Esophagus muscularis mucosa (tissue), 4 donors: ENCODE measurements at places on chromosomes 1 and 21. TPM values are rescaled to one million over a fixed set of nuclear protein-coding genes. Genes with fewer than 3 reads are reported as not detected.

Gene KCNC4
- 6.1 TPM for total RNA-seq

Gene EPHB2
- total RNA-seq, result 1.8 TPM

Gene OLFM3
- 0.42 TPM for total RNA-seq

Gene DFFB
- total RNA-seq, result 13.4 TPM

Gene RHEX
- 8.4 TPM for total RNA-seq

Gene LAMB3
- total RNA-seq, result 0.63 TPM

Gene ITLN2
- total RNA-seq, result not detected

Gene ZNF695
- total RNA-seq, result not detected

Gene RHBG
- total RNA-seq, result not detected

Gene JMJD4
- 18.4 TPM for total RNA-seq

Gene S100A7A
- not detected for total RNA-seq

Gene HPDL
- total RNA-seq, result 0.19 TPM

Gene TSEN15
- total RNA-seq, result 35.2 TPM

- peaks cover 20% of the 10 kb centered on the region for H3K4me1 ChIP-seq
- H3K27ac ChIP-seq, result no peak overlapping the region
- DNase-seq, result no peak
- H3K36me3 ChIP-seq, result no peaks in the 10 kb centered on the region
- no peak overlapping the region for H3K4me3 ChIP-seq
Observed at GRCh38 chr1:19591482-19592091, 52.5 kb upstream of the NBL1 start.

GRCh38 chr21:42579456-42580075 is 65.9 kb downstream of the SLC37A1 start:
- no peaks in the 10 kb centered on the region for H3K4me1 ChIP-seq
- H3K27ac ChIP-seq, result no peak overlapping the region
- no peak overlapping the region for H3K4me3 ChIP-seq
- DNase-seq, result no peak
- H3K36me3 ChIP-seq, result peaks cover 9% of the 10 kb centered on the region

DNA sequence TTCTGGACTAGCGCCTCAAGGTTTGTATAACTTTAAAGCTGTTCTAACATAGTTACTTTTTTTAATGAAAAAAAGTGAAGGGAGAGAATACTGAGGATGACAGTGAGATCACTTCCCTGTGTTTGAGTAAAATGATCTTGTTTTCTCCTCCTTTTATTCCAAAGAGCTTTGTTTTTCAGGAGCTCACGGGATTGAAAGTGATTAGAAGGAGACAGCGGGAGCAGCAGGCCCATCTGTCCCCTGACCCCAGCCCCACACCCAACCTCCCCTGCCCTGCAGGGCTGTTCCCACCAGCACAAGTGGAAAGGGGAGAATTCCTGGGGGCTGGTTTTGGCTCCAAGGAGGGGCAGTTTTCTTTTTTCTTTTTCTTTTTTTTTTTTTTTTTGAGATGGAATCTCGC is 2.1 kb upstream of the DNMT3L start:
- DNase-seq, result no peak
- H3K4me1 ChIP-seq, result no peaks in the 10 kb centered on the region
- H3K4me3 ChIP-seq, result no peak overlapping the region
- H3K27me3 ChIP-seq, result no peaks in the 10 kb centered on the region
- no peak overlapping the region for H3K27ac ChIP-seq

- no peaks in the 10 kb centered on the region for H3K27me3 ChIP-seq
- H3K36me3 ChIP-seq, result no peaks in the 10 kb centered on the region
- H3K4me3 ChIP-seq, result no peak overlapping the region
- no peaks in the 10 kb centered on the region for H3K4me1 ChIP-seq
Observed at GRCh38 chr1:75392278-75392677, 218.6 kb downstream of the SLC44A5 start.

DNA sequence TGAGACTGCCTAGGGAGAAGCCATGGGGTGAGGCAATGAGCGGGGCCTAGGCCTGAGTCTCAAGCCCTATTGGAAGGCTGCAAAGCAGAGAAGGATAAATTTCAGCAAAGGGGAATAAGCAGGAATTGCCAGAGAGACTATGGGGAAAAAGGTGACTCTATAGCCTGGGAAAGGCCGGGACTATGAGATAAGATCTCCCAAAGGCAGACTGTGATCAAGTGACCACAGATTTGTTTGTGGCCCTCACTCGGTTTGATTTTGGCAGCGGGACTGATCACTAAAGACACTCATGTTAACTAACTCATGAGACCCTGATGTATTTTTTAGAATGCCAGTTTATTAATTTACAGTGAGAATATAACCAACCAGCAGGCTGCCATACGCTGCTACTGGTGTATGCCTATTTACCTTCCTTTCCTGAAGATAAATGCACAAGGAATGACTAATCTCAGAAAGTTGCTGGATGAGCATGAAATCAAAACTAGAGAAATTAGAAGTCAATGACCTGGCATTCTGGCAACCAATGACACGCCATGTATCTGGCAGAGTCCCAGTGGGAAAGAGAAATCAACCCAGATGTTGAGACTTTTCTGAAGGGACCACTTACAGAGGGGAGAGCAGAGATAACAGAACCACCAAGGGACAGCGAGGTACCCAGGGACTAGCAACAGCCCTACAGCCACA is 4.3 kb downstream of the HSF2BP start:
- H3K27ac ChIP-seq, result no peak overlapping the region
- H3K4me1 ChIP-seq, result peaks cover 18% of the 10 kb centered on the region
- H3K36me3 ChIP-seq, result no peaks in the 10 kb centered on the region
- no peak overlapping the region for H3K4me3 ChIP-seq
- H3K27me3 ChIP-seq, result no peaks in the 10 kb centered on the region

GRCh38 chr1:62377043-62377562 is 57.9 kb upstream of the KANK4 start:
- H3K4me1 ChIP-seq, result no peaks in the 10 kb centered on the region
- no peak overlapping the region for H3K4me3 ChIP-seq
- peak; percentile 55 for DNase-seq
- no peak overlapping the region for H3K27ac ChIP-seq
- H3K27me3 ChIP-seq, result no peaks in the 10 kb centered on the region

GRCh38 chr1:190453550-190453949 is 24.1 kb downstream of the BRINP3 start:
- DNase-seq, result no peak
- H3K36me3 ChIP-seq, result no peaks in the 10 kb centered on the region
- no peak overlapping the region for H3K27ac ChIP-seq
- no peaks in the 10 kb centered on the region for H3K4me1 ChIP-seq

GRCh38 chr1:159089184-159089791 is 12.7 kb upstream of the AIM2 start:
- no peak overlapping the region for H3K27ac ChIP-seq
- H3K4me3 ChIP-seq, result no peak overlapping the region
- no peaks in the 10 kb centered on the region for H3K4me1 ChIP-seq

- no peak overlapping the region for H3K27ac ChIP-seq
- no peak overlapping the region for H3K4me3 ChIP-seq
- no peak for DNase-seq
- H3K27me3 ChIP-seq, result no peaks in the 10 kb centered on the region
- peaks cover 30% of the 10 kb centered on the region for H3K4me1 ChIP-seq
Observed at GRCh38 chr1:40848530-40849189, 13.5 kb downstream of the CITED4 start.

GRCh38 chr1:93330617-93331016 is 15.1 kb upstream of the DR1 start:
- H3K4me1 ChIP-seq, result no peaks in the 10 kb centered on the region
- no peak for DNase-seq
- H3K27me3 ChIP-seq, result no peaks in the 10 kb centered on the region
- H3K36me3 ChIP-seq, result no peaks in the 10 kb centered on the region

GRCh38 chr21:34835526-34835925 is 166.7 kb downstream of the CLIC6 start:
- peaks cover 3% of the 10 kb centered on the region for H3K36me3 ChIP-seq
- H3K27me3 ChIP-seq, result no peaks in the 10 kb centered on the region
- no peak overlapping the region for H3K4me3 ChIP-seq
- H3K4me1 ChIP-seq, result no peaks in the 10 kb centered on the region
- no peak for DNase-seq
- H3K27ac ChIP-seq, result no peak overlapping the region

GRCh38 chr1:46058936-46059335 is 73.5 kb downstream of the PIK3R3 start:
- H3K27me3 ChIP-seq, result no peaks in the 10 kb centered on the region
- no peak for DNase-seq
- peaks cover 95% of the 10 kb centered on the region for H3K36me3 ChIP-seq

DNA sequence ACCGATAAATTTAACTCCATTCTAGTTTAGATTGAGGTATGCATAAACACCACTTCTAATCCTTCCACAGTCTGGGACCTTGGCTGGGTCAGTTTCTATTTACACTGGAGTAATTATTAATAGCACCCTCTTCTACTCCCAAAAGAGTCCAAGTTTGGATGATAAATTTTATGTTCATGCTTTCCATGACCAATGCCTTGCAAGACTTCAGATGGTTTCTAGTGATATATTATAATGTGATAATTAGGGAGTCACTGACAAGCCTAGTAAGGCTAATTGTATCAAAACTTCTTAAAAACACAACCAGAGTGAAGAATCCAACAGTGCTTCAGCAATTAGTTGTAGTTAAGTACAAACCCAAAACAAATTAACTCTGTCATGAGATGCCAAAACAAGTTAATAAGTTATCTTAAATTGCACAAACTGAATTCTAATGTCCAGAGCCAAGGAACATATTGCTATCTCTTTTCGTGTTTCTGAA is 489.6 kb downstream of the TTLL7 start:
- H3K27me3 ChIP-seq, result no peaks in the 10 kb centered on the region
- no peak overlapping the region for H3K4me3 ChIP-seq

- no peak overlapping the region for H3K27ac ChIP-seq
- H3K4me1 ChIP-seq, result peaks cover 16% of the 10 kb centered on the region
- H3K27me3 ChIP-seq, result no peaks in the 10 kb centered on the region
- H3K4me3 ChIP-seq, result no peak overlapping the region
- no peaks in the 10 kb centered on the region for H3K36me3 ChIP-seq
Observed at GRCh38 chr1:54927472-54928240, 40.7 kb upstream of the DHCR24 start.

DNA sequence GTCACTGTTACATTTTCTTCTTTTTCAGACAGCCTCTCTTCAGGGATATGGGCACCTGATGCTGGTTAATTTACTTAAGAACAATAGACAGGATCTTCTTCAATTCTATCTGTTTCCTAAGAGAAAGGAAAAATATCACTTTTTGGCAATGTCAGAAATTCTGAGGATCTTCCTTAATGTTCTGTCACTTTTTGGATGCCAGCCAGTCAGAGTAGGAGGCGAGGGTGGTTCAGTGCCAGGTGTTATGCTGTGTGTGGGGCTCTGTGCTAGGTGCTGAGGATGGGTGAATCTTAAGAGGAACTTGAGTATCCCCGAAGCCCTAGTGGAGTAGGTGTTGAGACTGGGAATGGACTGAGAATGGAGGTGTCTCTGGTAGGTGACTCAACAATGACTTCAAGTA is 133.5 kb downstream of the UCK2 start:
- H3K27me3 ChIP-seq, result no peaks in the 10 kb centered on the region
- no peak overlapping the region for H3K27ac ChIP-seq
- H3K4me1 ChIP-seq, result no peaks in the 10 kb centered on the region
- H3K36me3 ChIP-seq, result no peaks in the 10 kb centered on the region
- no peak overlapping the region for H3K4me3 ChIP-seq
- DNase-seq, result peak; percentile 55

DNA sequence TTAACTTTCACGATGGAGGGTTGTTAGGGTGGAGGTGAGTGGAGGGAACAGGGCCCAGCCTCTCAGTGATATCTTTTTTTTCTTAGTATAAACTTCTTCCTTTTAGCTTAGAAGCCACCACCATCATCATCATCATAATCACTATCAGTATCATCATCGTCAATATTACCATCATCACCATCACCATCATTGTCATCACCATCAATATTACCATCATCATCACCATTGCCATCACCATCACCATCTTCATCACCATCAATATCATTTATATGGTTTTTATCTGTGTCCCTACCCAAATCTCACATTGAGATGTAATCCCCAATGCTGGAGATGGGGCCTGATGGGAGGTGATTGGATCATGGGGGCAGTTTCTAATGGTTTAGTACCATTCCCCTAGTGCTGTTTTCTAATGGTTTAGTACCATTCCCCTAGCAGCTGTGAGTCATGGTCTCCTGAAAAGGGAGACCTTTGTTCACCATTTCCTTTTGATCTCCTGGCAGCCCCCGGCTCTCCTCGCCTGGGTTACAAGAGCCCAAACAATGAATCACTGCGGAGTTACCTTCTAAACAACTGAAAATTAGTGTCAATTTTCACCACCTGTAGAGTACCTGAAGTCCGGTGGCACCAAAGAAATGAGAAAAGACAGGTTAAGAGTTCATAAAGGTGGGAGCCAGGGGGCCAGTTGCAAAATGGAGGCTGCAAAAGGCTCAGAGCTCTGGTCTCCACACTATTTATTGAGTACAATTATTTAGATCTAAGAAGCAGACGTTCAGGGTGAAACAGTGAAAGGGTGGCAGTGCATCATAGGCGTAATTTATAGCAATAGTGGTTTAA is 3.1 kb upstream of the PLA2G2E start:
- peaks cover 8% of the 10 kb centered on the region for H3K27me3 ChIP-seq
- H3K27ac ChIP-seq, result no peak overlapping the region
- DNase-seq, result no peak
- H3K36me3 ChIP-seq, result no peaks in the 10 kb centered on the region

- no peak overlapping the region for H3K4me3 ChIP-seq
- no peaks in the 10 kb centered on the region for H3K27me3 ChIP-seq
- no peaks in the 10 kb centered on the region for H3K4me1 ChIP-seq
Observed at GRCh38 chr1:194473766-194474165, 1287.4 kb upstream of the B3GALT2 start.

GRCh38 chr1:230424391-230425251 is 1.5 kb downstream of the PGBD5 start:
- H3K36me3 ChIP-seq, result no peaks in the 10 kb centered on the region
- H3K4me1 ChIP-seq, result peaks cover 20% of the 10 kb centered on the region
- peak; percentile 79 for DNase-seq
- no peak overlapping the region for H3K27ac ChIP-seq
- H3K4me3 ChIP-seq, result no peak overlapping the region

- no peaks in the 10 kb centered on the region for H3K36me3 ChIP-seq
- DNase-seq, result no peak
- no peak overlapping the region for H3K27ac ChIP-seq
- no peaks in the 10 kb centered on the region for H3K4me1 ChIP-seq
Observed at GRCh38 chr1:190000365-190000872, 477.2 kb downstream of the BRINP3 start.
